Fibroblast of the aortic adventitia (primary cell): ENCODE measurements at places on chromosomes 6 and 20. TPM values are rescaled to one million over a fixed set of nuclear protein-coding genes. Genes with fewer than 3 reads are reported as not detected.

The SRSF12 gene
- 0.09 and 0.33 TPM in 2 replicates for total RNA-seq

DNA sequence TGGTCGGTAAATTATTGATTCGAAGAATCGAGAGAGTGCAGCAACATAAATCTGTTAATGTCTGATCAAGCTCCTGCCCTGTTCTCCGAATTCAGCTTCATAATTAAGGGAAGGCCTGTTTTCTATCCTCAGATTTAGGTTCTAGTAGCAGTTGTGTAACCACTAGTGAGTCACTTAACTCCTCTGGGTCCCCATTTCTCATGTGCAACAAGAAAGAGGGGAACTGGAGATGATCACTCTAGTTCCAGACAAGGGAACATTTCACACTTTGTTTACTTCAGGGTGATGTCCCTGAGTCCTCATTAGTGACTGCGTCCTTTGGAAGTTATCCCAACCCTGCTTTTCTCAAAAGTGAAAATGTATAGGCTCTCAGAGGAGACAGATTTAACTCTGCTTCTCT is 68.1 kb upstream of the RNF146 start:
- DNase-seq, result peak; percentile 56

- DNase-seq, result no peak
These were observed 112.7 kb upstream of the FERMT1 start for GRCh38 chr20:6235510-6235909.

DNA sequence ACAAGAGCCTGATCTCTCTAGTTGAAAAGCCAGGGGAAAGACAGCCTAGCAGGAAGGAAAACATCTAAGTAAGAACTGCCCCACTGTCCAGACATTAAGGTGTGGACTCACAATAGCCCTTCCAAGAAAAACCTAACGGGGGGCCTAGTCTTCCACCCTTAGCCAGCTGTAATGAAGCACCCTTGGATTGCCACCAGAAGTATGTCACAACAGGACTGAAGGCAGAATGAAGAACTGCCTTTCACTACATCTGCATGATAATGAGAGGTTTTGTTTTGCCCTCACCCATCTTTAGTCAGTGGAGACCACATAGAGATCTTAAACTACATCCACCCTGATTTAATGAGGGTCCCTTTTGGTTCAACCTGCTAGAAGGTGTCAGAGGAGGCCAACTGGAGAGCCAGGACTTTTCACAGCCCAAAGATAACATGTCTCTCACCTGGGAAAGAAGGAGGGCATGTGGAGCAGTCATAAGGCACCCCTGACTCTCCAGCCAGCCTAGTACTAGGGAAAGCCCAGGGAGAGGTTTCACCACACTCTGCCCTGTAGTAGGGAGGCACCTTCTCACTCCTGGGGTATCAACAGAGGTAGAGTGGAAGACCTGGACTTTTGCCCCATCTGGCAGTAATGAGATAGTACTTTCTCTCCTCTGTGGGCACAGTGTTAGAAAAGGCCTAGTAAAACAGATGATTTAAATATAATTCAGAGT is 1017.4 kb upstream of the MANEA start:
- no peak for DNase-seq

GRCh38 chr6:47256361-47256760 is 53.3 kb downstream of the TNFRSF21 start:
- peak; percentile 52 for DNase-seq

The HLA-DPA1 gene
- 0.18 and 1.8 TPM in 2 replicates for total RNA-seq

The WFDC2 gene
- not detected in 2 replicates for total RNA-seq

DNA sequence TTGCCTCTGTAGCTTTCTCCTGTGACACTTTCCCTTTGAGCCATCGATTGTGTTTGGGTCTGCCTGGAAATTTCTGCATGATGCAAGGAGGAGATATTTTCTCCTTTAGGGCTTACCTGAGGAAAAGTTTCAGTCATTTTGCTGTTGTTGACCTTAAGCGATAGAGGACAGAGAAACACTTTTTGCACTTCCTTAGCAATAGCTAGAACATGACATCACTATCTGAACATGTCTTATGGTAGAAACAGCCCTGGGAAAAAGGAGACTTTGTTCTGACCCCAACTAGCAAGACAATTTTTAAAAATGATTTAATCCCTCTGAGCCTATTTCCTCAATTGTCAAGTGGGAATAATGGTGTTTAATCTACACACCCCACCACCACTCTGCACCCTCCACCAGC is 9.7 kb upstream of the FILIP1 start:
- no peak for DNase-seq

DNA sequence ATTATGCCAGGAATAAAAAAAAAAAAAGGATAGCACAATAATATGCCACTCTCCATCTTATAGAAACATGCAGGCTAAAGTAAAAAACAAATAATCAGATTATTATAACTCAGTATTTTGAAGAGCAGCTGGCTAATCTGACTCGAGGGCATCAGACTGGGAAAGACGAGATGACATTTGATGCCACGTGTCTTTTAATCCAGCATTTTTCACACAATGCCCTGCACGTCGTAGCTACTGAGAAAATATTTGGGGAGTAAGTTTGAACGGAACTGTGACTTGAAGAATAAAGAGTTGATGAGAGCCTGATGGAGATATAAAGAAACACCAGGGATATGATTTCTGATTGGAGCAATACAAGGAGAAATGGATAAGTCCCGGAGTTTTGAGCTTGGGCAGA is 237.7 kb downstream of the ARID1B start:
- no peak for DNase-seq

- no peak for DNase-seq
These were observed 116.0 kb upstream of the SLC35B3 start for GRCh38 chr6:8551386-8551785.

DNA sequence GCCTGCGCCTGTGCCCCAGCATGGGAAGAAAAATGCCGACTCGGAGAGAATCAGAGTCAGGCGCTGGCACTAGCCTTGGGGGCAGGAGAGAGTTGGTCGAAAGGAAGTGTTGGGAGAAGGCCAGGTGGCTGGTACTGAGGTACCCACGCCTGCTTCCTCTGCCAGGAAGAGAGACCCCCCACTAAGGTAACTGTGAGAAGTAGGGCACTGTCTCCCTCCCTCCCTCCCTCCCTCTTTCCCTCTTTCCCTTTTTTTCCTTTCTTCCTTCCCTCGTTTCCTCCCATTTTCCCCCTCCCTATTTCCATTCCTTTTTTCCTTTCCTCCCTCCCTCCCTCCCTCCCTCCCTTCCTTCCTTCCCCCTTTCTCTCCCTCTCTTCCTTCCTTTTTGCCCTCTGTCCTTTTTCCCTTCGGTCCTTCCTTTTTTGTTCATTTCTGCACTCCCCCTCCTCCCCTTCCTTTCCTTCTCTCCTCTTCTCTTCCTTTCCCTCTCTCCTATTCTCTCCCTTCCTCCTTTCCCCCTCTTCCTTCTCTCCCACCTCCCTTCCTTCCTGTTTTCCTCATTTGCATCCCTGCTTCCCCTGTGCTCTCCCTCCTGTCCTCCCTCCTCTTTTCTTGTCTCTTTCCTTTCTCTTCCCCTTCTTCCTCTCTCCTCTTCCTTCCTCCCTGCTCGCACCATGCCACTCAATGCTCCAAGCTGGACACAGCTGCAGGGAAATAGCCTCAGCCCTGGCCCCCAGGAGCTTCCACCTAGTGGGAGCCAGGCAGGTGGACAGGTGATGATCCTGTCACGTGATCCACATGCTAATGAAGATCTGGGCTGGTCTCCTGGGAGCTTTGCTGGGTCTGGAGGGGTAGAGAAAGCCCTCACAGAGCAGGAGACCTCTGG is 148.0 kb downstream of the DHX35 start:
- DNase-seq, result no peak

- DNase-seq, result no peak
These were observed 92.5 kb downstream of the B3GAT2 start for GRCh38 chr6:70864401-70864800.

DNA sequence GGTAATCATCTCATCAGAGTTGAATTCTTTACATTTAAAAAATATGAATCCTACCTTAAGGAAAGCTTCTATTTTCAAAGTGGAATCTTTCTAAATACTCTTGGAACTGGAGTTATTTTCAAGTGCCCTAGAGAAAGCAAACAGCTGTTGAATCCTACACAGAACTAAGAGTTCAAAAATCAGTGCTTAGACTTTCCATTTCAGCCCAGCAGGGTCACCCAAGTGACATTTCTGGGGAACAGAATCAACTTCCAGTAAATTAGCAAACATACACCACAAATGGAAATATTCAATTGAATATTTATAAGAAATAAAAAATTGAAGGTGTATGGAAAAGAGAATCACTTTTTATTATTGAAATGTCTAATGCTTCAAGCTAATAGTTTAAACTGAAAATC is 427.7 kb upstream of the NOX3 start:
- no peak for DNase-seq

The BPI gene
- 1.4 TPM in 1 of 2 replicates, not detected in the other for total RNA-seq

DNA sequence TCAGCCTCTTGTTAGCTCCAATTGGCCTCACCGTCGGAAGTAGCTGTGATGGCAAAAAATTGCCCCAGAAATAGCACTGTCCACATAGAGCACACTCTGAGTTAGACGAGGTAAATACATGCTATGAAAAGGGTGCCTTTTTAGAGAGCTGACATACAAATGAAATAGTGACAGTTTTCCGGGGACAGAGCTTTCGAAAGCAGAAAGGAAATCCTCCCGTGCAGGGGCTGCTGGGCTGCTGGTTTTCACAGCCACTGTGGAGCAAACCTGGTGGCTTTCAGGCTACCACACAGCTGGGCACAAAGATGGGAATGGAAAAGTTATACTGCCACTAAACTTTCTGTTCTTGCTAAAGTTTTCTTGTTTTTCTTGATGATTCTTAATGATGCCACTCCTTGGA is 8.3 kb downstream of the SLPI start:
- DNase-seq, result no peak

- DNase-seq, result peak; percentile 6
These were observed 56.7 kb downstream of the TRIM27 start for GRCh38 chr6:28867086-28867409.

DNA sequence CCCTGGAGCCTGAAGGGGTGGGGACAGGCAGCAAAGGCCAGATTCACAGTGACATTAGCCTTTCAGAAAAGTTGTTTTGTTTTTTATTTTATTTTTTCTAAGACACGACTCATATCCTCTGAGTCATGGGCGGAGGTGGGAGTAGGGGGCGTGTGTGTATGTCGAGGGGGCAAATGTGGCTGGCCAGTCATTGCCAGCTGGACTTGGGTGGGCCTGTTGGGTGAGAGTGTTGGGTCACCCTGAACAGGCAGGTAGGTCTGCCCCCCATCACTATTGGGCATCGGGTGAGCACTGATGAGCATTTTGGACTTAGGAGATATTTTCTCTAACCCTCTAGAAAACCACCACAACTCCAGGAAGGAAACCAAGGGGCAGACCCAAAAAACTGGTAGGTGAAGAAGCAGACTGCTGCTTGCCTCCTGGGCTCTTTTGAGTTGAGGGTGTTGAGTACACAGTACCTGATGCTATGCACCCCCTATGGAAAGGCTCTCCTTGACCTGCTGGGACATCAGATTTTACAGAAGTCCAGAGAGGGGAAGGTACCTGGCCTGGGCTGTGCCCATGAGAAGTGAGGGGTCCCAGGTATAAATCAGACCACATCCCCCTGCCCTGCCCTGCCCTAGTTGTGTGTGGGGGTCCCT is 5.6 kb downstream of the SMIM29 start:
- peak; percentile 28 for DNase-seq

DNA sequence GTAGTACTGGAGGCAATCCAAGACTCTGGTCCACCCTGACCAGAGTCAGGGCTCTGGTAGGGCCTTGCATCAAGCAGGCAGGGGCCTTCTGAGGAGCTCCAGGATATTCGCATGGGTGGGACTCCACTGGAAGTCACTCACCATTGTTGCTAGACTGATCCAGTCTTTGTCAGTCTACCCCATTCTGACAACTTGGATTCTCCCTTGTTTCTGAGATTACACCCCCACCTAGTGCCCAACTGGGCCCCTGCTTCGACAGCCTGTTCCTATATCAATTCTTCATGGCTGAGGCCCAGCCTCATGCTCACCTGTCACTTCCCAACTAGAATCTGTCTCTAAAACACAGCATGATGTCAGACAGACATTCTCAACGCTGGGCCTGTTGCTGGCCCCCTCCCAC is 5.2 kb downstream of the SLC35D3 start:
- DNase-seq, result no peak

GRCh38 chr6:94893327-94893726 is 684.0 kb upstream of the MANEA start:
- DNase-seq, result no peak

DNA sequence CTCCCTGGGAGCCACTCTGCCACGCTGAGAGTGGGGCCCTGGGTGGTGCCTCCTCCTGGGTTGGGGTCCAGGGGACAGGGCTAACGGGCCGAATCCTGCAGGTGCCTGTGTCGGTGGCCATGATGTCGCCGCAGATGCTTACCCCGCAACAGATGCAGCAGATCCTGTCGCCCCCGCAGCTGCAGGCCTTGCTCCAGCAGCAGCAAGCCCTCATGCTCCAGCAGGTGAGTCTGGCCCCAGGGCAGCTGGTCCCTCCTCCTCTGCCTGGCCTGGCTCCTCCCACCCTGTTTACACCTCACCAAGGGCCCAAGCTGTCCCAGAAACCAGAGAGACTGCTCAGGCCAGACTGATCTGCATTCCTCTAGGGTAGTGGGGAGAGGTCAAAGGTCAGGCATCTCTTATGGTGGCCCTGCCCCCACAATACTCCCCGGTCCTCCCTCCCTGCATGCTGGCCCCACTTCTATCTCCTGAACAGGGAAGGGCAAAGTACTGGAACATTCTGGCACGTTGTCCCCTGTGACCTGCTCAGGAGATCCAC is 38.6 kb downstream of the FOXP4 start:
- DNase-seq, result no peak

The TFAP2D gene
- total RNA-seq, result 5.1 TPM in 1 of 2 replicates, not detected in the other

The C20orf202 gene
- total RNA-seq, result 0.09 TPM in 1 of 2 replicates, not detected in the other

The PMEPA1 gene
- total RNA-seq, result 1.4 and 1.6 TPM in 2 replicates

The KCNQ2 gene
- not detected in 2 replicates for total RNA-seq

- no peak for DNase-seq
These were observed 3.0 kb upstream of the GRM4 start for GRCh38 chr6:34148631-34149451.

GRCh38 chr6:114897536-114897935 is 554.7 kb upstream of the HS3ST5 start:
- no peak for DNase-seq

DNA sequence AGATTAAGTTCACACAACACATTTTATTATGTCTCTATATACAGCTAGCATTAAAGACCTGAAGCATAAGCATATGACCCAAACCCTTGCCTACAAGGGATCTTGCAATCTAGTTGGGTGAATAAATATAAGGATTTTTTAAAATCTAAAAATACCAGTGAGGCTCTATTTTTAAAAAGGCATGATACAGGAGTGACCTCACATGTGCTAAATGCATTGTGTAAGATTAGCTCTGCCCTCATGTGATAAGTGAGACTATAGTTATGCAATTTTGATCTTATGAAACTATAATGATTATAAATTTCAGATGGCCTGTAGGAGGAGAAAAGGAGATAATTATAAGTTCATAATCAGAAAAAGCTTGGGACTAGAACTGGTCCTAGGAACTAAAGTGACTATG is 451.0 kb upstream of the MAN1A1 start:
- DNase-seq, result peak; percentile 12

- DNase-seq, result no peak
These were observed 74.5 kb upstream of the TIAM2 start for GRCh38 chr6:154920495-154921200.
